Hepatocyte (in vitro differentiated cells): ENCODE measurements at places on chromosomes 4 and X.
A peak's percentile ranks its signal among the peaks of the same experiment; 100 is the strongest.

DNA sequence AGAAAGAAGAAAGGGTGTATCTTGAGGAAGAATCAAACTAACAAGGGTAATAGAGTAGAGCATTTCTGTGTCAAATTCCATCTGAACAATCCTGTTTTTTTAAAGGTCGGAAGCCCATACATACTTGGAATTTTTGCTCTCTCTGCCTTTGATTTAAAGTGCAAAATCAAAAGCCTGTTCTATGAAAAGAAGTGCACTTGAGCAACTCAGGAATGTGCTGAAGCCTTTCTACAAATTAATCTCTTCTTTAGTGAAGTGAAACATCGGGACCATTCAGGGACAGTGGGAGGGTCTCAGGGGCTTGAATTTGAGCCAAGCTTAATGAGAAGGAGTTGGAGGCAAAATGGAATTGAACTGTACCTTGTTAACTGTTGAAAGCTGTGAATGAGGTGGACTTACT lies 1008.5 kb upstream of the LCORL start:
- no peak for DNase-seq

- peak; percentile 26 for DNase-seq
Observed at GRCh38 chr4:38723726-38724474, 58.9 kb downstream of the TLR10 start.

DNA sequence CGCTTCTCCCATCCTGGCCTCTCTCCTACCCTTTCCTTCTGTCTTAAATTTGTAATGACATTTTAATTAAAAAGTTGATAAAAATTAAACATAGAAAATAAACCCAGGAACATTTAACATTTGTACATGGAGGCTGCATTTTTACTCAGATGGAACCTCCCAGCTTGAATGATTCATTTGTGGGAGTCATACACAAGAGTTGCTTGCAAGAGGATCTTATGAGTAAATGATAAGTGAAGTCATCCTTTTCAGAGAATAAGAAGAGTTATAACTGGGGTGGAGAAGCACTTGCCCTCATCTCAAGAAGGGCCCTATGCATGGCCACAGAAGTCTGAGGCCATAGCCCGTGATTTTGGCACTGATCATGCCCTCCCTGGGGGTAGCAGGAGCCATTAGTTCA lies 482.9 kb upstream of the BOD1L1 start:
- DNase-seq = no peak

GRCh38 chr4:74092957-74093356 lies 6.0 kb downstream of the CXCL2 start:
- DNase-seq = no peak

DNA sequence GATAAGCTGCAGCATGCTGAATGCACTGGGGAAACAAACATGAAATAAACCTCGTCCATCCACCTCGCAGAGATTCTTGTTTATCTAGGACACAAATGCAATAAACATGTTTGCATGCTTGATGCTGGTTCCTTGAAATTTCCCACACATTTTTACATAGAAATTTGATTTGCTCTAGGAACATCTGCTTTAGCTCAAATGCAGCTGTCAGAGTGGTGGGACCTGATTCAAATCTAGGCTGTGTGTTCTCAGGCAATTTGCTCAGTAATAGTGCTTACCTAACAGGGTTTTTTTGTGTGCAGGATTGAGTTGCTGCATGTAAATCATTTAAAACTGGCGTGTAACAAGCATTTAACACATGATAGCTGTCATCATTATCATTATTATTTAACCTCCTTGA lies 293.1 kb downstream of the QDPR start:
- DNase-seq = no peak

DNA sequence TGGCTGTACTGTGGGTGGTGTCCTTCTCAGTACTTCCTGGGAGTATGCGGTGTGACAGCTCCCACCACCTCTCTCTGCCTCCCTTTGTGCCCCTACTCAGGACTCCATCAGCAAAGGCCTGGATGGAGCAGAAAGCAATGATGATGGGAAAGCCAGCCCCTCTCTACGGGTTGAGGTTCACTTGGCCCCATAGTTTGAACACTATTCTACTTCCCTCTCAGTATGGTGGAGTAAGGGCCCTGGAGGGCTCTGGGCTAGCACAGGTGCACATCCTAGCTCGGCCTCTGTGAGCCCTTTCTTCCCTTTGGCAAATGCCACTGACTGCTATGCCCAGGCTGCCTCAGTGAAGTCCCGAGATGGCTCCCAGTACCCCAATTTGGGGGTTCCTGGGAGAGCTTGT lies 31.0 kb downstream of the PRPS1 start:
- no peak for DNase-seq
